ENCODE measurements at places on chromosomes 4 and X.

GRCh38 chr4:55284331-55284730 is 61.7 kb upstream of the SRD5A3 start:
- no peak for DNase-seq

GRCh38 chr4:102783006-102783405 is 22.2 kb upstream of the MANBA start:
- no peak for DNase-seq

DNA sequence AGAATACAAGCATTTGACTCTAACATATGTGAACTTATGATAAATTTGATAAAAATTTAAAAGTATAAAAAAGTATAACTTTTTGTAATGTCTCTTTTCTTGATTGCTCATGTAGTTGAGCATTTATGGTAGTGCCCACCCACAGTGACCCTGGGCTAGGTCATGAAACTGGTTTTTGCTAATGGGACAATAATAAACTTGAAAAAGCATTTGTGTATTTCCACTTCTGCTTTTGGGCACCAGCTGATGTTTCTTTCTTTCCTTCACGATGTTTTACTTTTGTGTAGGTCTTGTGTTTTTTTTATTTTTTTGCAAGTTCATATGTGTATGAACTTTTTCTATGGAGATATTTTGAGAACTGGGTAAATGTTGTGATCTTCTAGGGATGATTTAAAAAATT is 313.1 kb downstream of the CBLL2 start:
- no peak for DNase-seq

- no peak for DNase-seq
Observed at GRCh38 chr4:71266090-71266794, 72.6 kb upstream of the SLC4A4 start.

DNA sequence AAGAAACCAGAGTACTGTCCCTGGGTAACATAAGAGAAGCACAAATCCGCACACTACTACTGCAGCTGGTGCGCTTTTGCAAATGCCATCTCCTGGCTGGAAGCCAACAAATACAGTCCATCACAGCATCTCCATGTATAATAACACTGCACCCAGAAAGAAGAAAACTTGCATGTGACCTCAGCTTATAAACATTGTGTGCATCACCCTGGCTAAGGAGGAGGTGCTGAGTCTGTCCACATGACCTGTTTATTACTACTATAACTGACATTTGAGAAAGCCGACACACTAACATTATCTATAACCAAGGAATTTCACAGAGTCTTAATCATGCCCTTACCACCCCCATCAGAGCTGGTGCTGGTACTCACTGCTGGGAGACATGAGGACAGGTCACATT is 516.8 kb downstream of the CFAP47 start:
- no peak for DNase-seq

DNA sequence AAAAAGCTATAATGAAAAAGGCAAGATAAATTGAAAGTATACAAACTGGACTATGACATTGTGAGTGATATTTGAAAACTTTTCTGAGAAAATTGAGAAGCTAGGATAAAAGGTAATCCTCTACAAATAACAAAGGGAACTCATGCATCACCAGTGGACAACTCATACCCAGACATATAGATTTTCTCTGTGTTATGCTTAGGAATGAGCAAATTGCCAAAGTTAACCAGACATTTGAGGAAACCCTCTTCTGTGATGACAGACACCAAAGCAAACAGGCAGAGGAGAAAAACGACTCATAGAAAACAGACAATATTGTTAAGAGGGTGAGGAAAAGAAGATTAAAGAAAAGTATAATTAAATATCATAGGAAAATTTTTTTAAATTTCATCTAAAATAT is 186.5 kb downstream of the MAB21L2 start:
- DNase-seq = no peak

- no peak for DNase-seq
Observed at GRCh38 chr4:153809916-153810810, 21.3 kb upstream of the SFRP2 start.

- no peak for DNase-seq
Observed at GRCh38 chrX:40176351-40177116, 78.8 kb upstream of the BCOR start.

- no peak for DNase-seq
Observed at GRCh38 chrX:13868591-13868990, 51.7 kb upstream of the GPM6B start.

- DNase-seq = no peak
Observed at GRCh38 chr4:138868562-138868961, 147.0 kb upstream of the NOCT start.
